Stimulated activated CD4-positive, alpha-beta T cell treated with anti-CD3 and anti-CD28 coated beads, Interleukin-2, amount 100 ng/mL, for 48 hours (primary cell): ENCODE measurements at places on chromosomes 13 and 19.

DNA sequence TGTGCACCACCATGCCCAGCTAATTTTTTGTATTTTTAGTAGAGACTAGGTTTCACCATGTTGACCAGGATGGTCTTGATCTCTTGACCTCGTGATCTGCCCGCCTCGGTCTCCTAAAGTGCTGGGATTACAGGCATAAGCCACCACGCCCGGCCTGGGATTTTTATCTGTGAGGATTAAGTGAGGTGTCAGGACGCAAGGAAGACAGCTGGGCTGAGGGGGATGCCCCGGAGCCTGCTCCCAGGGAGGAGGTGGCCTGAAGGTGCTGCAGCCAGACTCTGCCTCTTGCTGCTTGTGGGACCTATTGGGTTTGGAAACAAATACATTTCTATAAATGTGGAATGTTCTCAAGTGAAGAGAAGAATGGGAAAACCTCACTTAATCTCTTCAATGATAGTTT is 131.6 kb downstream of the OLFM4 start:
- no peak for DNase-seq

GRCh38 chr13:108741930-108742329 is 112.5 kb downstream of the MYO16 start:
- DNase-seq: no peak

DNA sequence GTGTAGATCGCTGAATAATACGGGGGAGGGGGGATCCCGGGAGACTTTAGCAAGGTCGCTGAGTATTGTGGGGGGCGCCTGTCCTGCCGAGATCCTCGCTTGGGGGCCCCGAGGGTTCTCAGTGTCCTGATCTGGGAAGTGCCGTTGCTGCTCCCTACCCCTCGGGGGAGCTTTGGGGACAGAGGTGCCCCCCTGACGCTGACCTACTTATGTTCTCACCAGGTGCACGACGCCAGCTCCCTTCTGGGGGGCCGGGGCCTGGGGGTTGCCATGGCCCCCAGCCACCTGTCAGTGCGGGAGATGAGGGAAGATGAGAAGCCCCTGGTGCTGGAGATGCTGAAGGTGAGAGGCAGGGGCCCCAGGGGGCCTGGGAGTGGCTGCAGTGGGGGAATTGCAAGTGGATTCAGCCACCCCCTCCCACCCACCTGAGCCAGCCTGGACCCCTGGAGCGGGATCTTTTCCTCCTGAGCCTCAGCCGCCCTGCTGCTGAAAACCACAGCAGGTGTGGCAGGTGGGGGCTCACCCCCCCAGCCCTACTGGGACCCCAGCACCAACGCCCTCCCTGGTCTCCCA is 537 bp downstream of the NAT14 start:
- DNase-seq: no peak

- no peak for DNase-seq
Measured at GRCh38 chr13:23859904-23860303, 29.3 kb downstream of the MIPEP start.

DNA sequence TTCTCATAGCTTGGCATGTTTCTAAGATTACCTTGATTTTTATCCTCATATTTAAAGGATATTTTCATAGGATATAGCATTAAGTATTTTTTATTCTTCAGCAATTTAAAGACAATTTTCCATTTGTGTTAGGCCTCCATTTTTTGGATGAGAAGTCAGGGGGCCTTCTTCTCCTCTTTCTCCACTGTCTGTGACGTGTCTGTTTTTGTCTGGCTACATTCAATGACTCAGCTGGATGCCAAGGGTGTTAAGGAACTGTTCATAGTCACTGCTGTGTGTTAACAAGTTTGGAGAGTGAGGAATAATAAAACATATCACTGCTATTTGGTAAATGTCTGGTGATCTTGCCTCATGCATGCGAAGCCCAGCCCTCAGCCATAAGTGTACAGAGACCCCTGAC is 36.4 kb downstream of the ZNF582 start:
- DNase-seq: no peak

- no peak for DNase-seq
Measured at GRCh38 chr13:43830497-43830881, 43.7 kb upstream of the ENOX1 start.

- no peak for DNase-seq
Measured at GRCh38 chr13:97492257-97492656, 58.3 kb downstream of the RAP2A start.

- no peak for DNase-seq
Measured at GRCh38 chr19:38182536-38183210, 41.3 kb downstream of the DPF1 start.

DNA sequence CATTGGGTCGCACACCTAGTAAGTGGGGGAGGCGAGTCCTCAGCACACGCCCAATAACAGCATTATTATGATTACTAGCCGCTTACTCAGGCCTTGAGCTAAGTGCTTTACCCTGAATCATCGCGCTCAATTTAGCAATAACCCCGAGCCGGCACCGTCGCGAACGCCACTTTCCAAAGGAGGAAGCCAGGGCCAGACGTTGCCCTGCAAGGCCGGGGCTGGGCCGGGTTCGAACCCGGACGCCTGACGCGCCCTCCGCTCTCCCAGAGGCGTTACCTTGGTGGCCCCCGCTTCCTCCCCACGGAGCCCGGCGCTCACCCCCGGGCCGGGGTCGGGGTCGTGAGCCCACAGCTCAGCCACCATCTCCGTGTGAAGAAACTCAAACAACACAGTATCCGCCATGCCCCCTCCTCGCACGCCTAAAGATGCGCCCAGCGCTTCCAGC is at the start of gene TRAPPC6A:
Gene TRAPPC6A (minus strand): TSS at position 421 of the 445 bp plus-strand sequence. CDS start 19 bp downstream, at position 402.
- no peak for DNase-seq

DNA sequence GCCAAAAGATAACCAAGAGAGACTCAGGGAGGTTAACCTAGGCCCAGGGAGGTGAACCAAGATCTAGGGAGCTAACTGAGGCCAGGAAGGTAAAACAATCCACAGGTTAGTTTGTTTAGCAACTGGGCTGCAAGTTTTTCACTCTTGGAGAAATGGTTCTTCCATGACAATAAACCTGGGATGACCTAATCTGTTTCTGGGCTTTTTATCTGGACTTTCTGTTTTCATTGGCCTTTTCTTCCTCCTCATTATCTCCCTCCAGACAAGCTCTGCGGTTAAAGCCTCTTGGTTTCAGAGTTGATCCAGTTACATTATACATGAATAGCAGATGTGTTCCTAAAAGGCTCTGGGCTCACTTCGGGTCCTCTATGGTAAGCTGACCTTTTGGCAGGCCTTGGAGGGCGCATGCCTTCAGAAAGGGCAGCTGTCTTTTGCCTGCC is 44.2 kb downstream of the PCDH8 start:
- DNase-seq: no peak

DNA sequence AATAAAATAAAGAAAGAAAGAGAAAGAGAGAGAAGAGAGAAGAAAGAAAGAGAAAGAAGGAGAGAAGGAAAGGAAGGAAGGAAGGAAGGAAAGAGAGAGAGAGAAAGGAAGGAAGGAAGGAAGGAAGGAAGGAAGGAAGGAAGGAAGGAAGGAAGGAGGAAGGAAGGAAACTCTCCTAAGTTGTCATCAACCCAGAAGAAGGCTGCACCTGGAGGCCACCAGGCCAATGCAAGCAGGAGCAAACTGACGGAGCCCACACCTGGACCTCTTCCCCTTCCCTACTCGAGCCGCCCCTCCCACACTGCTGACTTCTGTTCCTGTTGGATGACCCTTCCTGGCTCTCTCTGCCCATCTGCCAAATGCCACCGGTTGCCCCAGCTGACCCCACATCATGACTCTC is 8.7 kb downstream of the ACER1 start:
- DNase-seq: no peak

- DNase-seq: no peak
Measured at GRCh38 chr13:94346261-94347019, 133.0 kb downstream of the DCT start.

GRCh38 chr19:13138171-13138915 is 11.8 kb downstream of the STX10 start:
- no peak for DNase-seq

GRCh38 chr13:46339035-46339666 is 47.9 kb downstream of the RUBCNL start:
- no peak for DNase-seq

GRCh38 chr13:29925457-29926097 is 75.2 kb upstream of the UBL3 start:
- DNase-seq: no peak

GRCh38 chr13:73433890-73434289 is 375.1 kb downstream of the KLF5 start:
- no peak for DNase-seq

GRCh38 chr19:42089191-42089750 is 13.3 kb downstream of the ZNF574 start:
- DNase-seq: no peak

- DNase-seq: peak; percentile 96
Measured at GRCh38 chr19:12847159-12848139, 9.1 kb downstream of the MAST1 start.

- no peak for DNase-seq
Measured at GRCh38 chr13:99174533-99175100, 26.0 kb upstream of the UBAC2 start.

GRCh38 chr13:101465877-101466276 is 13.4 kb downstream of the ITGBL1 start:
- DNase-seq: no peak

DNA sequence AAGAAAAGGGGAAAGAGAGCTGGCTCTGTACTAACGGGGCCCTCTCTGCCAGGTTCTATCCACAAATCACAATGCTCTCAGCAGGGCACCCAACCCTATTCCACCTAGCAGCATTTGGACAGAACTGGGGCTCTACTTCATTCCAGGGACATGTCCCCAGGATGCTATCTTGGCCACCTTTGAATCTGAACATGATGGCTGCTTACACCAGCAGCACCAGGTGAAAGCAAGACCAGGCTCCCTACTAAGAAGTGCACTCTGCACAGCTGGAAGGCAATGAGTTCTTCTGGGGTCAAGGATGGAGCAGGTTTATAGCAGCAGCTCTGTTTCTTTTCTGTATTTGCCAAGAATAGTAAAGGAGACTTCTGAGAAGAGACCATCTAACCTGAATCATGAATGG is 222.4 kb downstream of the DACH1 start:
- DNase-seq: no peak

- DNase-seq: no peak
Measured at GRCh38 chr19:14889994-14890642, 4.2 kb upstream of the OR7A17 start.

DNA sequence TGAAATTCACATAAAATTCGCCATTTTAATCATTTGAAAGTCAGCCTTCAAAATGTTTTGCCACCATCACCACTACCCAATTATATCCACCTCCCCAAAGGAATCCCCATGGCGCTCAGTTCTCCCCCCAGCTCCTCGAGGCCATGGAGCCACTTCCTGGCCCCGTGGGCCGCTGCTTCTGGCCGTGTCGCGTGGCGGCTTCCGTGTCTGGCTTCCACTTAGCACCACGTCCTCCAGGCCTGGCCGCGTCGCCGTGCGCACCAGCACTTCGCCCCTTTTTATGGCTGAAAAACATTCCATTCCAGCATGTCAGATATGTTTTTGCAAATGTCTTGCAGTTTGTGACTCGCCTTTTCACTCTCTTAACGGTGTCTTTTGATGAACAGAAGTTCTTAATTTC is 46.7 kb upstream of the DCUN1D2 start:
- no peak for DNase-seq

- no peak for DNase-seq
Measured at GRCh38 chr19:46220038-46220615, 9.4 kb upstream of the IGFL1 start.

- DNase-seq: no peak
Measured at GRCh38 chr13:112182251-112182650, 115.3 kb downstream of the SOX1 start.

DNA sequence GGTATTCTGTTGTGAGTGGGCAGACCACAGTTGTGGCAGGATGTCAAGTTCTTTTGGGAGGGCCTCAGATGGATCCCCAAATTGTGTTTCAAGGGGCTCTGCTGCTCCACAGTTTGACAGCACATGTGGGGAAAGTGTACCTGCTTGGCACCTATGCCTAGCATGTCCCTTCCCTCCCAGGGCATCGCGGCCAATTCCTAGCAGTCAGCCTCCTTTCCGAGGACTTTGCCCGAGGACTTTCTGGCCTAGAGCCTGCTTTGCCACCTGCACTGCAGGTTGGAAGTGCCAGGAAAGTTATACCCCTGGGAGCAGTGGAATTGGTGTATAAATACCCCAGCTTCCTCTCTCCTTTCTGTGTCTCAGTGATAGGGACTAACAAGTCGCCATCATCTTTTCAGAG is 11.9 kb upstream of the GPR12 start:
- DNase-seq: no peak

DNA sequence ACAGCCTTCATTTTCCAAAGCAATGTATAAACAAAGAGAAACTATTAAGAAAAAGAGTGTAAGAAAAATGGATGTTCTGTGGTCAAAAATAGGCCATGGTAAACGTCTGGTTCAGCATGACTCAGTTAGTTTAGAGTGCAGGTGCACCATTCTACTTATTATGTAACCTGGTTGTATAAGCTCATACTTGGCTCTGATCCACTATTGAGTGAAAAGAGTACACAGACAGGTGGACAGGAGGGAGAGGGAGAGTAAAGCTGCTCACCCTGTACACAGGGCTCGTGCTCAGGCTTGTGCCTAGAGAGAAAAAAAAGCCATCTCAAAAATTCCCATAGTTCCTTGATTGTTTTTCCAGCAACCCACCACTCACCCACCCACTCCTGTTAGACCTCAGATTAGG is 85.8 kb upstream of the ZNF91 start:
- no peak for DNase-seq

DNA sequence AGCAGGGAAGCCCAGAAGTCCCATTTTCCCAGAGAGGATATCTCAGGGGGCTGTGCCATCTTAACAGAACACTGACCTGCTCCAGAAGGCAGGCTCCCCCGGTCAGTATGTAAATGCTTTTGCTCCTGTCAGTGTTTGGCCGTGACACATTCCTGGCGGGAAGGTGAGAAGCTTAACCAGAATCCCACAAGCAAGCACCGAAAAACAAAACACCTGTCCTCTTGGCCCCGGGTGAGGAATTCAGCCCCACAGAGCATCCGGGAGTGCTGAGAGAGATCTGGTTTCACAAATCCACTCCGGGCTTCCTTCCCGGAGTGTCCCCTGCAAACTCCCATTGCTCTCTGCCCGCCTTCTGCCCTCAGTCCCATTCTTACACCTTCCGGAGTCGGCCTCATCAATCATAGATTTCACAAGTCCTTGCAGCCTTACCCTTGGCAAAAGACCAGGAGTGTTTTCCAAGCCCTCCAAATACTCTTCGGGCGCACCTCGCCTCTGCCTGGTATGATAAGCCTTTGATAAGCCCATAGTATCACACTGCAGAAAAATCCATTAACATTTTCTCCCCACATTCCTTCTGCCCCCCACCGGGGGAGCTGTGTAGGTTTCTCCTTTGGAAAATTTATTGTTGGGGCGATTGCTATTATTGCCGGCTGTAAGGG is 12.2 kb downstream of the TPM4 start:
- DNase-seq: no peak

DNA sequence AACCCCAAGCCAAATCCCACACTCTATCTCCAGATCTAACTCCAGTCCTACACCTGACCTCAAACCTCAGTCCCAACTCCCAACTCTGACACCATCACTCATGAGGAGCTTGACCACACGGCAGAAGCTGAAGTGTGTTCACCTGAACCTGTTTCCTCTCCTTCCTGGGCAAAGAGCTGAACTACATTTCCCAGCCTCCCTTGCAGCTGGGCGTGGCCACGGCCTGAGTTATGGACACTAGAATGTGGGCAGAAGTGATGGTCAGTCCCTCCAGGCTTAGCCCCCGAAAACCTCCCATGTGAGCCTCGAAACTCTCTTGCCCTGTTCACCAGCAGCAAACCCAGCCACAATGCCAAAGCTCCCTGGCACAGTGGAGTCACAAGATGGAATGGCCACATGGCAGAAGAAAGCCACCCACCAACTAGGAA is 19.5 kb upstream of the MEIS3 start:
- no peak for DNase-seq

- DNase-seq: no peak
Measured at GRCh38 chr13:114045113-114045735, 71.3 kb upstream of the C13orf46 start.
